Stimulated activated CD4-positive, alpha-beta T cell treated with anti-CD3 and anti-CD28 coated beads, TNF-alpha, amount 100 ng/mL, for 1 hour (primary cell): ENCODE measurements at places on chromosomes 13 and 19.

- DNase-seq: no peak
Measured at GRCh38 chr13:86906127-86906874, 764.9 kb upstream of the SLITRK5 start.

GRCh38 chr19:22604571-22605274, 29.4 kb upstream of the ZNF492 start:
- DNase-seq: no peak

GRCh38 chr13:26463296-26463695, 94.2 kb upstream of the WASF3 start:
- DNase-seq: no peak

DNA sequence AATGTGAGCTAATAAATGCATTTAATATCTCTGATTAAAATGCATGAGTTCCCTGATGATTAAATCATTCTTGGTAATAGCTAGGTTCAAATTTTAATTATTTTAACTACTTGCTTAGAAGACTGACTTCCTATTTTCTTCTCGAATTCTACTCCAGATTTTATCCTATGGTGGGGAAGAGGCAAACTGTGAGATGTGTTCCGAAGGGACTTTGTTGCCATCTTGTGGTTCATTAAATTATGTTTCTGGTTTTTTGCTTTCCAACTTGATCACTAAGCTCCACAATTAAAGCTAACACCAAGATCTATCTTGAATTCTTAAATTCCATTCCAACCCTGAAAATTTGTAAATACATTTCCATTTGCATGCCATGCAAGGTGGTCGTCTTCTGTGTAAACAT, 538.4 kb upstream of the PCDH20 start:
- DNase-seq: no peak

DNA sequence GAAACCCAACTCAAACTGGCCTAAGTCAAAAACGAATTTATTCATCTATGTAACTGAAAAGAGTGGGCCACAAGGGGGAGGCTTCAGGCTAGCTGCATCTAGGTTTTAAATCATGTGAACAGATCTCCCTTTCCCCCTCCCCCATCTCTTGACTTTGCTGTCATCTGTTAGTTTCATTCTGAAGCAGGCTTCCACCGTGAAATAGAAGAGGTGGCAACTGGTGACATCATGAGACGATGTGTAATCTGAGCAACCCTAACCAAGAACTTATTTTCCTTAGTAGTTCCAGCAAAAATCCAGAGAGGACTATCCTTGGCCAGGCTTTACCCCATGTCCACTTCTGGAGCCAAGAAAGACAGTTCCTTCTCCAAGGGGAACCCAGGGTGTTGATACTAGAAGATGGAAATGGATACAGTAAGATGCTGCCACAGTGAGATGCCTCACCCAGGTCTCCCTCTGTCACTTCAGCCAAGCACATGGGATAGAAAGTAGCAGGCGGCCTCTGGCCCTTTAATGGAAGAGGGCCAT, 9.4 kb downstream of the SAMD4B start:
- DNase-seq: no peak

GRCh38 chr19:40778706-40779284, 748 bp downstream of the RAB4B start:
- no peak for DNase-seq

- DNase-seq: no peak
Measured at GRCh38 chr13:32881074-32881776, 135.0 kb upstream of the KL start.
